Natural killer cell treated with Interleukin-12 subunit alpha and Interleukin-12 subunit beta and Interleukin-15 and Interleukin-18, amount 100 ng/mL, for 72 hours (primary cell): ENCODE measurements at places on chromosomes 1 and 21.

DNA sequence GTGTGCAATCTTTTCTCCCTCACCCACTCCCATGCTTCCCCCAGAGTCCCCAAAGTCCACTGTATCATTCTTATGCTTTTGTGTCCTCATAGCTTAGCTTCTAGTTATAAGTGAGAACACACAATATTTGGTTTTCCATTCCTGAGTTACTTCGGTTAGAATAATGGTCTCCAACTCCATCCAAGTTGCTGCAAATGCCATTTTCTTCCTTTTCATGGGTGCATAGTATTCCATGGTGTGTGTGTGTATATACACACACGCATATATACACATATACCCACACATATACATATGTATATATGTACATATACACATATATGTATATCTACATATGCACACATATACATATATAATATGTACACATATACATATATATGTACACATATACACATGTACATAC, 69.3 kb downstream of the ERG start:
- no peak for DNase-seq

- no peak for DNase-seq
These were observed 3.7 kb downstream of the RGS18 start for GRCh38 chr1:192161976-192162375.

- no peak for DNase-seq
These were observed 25.0 kb downstream of the SDC3 start for GRCh38 chr1:30883389-30884172.

DNA sequence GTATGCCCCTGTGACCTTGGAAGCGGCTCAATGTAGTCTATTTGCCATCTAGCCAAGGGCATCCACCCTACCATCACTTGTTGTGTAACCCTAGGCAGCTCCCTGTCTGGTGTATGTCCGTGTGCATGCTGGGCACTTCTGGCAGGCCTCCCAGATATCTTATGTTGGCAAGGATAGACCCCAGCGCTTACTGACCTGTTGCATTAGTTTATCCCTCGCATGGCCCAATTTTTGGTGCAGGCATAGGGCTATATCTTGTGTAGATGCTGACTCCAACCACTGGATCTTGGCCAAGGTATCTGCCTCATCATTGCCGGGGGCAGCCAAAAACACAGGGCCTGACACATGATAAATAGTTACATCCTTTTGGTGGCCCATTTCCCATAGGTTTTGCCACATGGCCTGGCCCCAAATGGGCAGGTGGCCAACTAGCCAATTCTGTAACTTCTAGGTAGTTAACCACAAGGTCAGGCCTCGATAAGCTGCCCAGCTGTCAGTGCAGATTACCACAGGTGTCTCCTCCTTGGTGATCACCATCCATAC, 14.0 kb upstream of the TBX19 start:
- DNase-seq = no peak

GRCh38 chr1:62184336-62184735, 10.3 kb upstream of the L1TD1 start:
- DNase-seq = no peak

- DNase-seq = no peak
These were observed 61.7 kb downstream of the BACE2 start for GRCh38 chr21:41229509-41230248.

DNA sequence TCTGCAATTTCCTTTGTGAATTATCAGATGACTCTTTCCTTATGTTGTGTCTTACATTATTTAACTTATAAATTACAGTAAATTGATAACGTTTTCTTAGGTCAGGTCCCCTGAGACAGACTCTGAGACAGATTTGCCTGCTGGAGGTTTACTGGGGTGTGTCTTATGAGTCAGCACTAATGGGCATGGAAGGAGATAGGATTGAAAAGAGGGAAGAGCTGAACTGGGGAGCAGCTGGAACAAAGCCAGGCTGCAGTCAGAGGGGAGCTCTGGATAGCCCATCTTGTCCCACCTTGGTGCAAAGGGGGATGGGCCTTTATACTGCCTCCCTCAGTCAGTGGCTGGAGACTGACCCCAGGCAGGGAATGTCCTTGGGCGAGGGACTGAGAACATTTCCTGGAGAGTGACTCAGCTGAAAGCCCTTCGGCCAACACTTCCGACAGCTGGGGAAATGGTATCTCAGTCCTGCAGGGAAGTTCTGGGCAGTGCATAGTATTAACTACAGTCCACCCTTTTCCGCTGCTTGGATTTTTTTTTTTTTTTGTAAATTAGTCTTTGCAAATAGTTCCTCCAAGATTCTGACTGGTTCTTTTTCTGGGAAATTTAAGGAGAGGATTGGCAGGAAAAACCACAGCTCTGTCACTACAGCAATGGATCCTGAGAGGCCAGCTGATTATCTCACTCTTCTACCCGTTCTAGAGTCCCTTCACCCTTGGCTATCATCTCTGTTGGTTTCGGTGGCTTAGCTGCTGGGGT, 39.1 kb upstream of the CDC42BPA start:
- no peak for DNase-seq

DNA sequence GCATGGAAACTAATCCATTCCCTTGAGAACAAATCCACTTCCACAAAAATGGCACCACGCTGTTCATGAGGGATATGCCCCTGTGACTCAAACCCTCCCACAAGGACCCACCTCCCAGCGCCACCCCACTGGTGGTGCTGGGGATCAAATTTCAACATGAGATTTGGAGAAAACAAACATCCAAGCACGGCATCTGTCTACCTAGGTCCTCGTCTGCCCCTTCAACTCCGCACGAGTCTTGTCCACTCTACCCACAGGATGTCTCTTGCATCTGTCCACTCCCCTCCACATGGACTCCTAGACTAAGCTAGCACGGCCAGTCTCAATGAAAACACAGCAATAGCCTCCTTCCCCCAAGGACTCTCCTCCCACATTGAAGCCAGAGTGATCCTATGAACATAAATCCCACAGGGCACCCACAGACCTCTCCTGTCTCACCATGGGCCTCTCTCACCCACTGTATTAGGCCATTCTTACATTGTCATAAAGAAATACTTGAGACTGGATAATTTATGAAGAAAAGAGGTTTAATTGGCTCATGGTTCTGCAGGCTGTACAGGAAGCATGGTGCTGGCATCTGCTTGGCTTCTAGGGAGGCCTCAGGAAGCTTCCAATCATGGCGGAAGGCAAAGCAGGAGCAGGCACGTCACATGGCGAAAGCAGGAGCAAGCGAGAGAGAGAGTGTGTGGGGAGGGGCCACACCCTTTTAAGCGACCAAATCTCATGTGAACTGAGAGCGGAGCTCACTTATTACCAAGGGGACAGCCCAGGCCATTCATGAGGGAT, 101.4 kb downstream of the TOMM20 start:
- no peak for DNase-seq

- DNase-seq = no peak
These were observed 23.4 kb downstream of the CELF3 start for GRCh38 chr1:151693057-151693651.

DNA sequence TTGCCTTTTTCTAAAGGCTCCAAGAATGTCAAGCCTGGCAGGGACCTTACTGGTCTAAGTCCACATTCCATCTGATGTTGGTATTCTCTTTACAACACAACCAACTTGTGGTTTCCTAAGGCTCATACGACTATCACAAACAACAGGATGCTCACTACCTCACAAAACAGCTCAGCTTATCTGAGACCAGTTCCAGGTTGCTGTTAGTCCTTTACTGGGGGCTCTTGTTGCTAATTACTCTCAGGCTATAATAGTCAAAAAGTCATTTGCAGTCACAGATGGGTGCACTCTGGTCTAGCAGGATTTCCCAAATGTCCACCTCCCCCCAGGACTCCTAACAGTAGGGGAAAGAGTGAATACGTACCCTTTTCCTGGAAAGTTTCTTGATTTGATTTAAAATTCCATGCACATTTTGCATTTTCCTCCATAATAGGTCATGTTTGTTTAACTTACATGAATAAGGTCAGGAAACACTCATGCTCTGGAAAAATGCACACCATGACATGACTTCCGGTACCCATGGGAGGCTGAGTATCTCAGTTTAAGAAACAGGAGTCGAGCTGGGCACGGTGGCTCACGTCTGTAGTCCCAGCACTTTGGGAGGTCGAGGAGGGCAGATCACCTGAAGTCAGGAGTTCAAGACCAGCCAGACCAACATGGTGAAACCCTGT, 16.0 kb downstream of the LCK start:
- DNase-seq = no peak

DNA sequence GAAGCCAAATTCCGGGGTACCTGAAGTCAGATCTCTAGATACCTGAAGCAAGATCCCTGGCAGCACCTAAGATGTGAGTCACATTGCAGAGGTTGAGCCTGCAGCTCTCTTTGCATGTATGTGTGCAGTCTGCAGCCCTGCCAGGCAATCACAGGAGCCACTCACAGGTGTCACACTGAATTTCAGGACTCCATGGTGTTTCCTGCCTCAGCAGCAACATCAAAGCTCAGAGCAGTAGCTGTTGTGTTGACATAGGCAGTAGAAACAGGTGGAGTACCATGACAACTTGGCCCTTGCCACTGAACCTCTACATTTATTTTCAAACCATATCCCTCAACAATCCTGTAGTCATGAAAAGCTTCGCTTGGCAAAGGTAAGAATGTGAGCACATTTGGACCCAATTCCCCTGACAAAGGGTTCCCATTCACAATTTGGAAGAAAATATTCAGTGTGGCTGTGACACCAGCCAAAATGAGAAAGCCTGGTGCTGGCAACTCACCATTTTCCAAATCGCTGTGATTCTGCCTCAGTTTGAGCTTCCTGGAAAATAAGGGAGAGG, 419.8 kb upstream of the NFIA start:
- DNase-seq = no peak

- no peak for DNase-seq
These were observed 167.8 kb downstream of the PATJ start for GRCh38 chr1:61910035-61910434.

DNA sequence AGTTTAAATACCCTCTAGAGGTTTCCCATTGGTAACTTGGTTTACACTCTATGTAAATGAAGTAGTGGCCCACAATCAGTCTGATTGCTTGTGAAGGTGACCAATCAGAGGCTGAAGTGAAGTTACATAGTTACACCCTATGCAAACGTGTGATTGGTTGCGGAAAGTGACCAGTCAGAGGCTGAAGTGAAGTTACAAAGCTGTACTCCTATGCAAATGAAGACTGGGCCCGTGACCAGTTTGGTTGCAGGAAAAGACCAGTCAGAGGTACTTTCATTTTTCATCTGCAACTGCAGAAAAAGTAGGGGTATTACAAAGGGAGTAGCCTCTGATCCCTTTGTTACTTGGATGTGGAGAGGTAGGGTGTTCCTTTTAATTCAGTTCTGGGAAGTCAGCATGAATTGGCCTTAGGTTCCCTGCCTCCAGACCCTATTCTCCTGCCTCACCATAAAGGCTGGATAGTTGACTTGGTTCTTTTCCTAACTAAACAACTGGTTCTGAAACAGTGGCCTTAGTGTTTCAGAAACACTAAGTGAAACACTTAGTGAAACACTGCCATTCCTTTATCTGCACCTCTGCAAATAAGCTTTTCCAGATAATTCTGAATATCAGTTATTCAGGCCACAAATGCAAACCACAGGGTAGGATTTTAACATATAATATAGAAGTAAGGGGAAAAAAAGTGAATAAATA, 39.3 kb downstream of the MAGI3 start:
- no peak for DNase-seq

DNA sequence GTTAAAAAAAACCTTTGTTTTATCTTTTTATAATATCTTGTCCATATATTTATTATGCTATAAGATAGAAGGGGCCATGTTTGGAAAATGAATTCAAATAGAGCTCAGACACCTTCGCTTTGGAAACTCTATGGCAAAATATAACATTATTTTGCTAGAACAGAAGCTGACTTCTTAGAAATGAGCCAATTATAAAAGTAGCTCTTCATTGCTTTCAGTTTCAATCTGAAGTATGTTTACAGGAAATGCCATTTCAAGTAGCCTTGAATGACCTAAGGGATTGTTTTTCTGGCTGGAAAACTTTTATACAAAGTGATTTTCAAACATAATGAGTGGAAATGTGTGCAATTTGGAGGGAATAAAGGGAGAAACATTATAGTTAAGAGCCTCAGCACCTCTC, 37.8 kb upstream of the GBP5 start:
- DNase-seq = no peak

DNA sequence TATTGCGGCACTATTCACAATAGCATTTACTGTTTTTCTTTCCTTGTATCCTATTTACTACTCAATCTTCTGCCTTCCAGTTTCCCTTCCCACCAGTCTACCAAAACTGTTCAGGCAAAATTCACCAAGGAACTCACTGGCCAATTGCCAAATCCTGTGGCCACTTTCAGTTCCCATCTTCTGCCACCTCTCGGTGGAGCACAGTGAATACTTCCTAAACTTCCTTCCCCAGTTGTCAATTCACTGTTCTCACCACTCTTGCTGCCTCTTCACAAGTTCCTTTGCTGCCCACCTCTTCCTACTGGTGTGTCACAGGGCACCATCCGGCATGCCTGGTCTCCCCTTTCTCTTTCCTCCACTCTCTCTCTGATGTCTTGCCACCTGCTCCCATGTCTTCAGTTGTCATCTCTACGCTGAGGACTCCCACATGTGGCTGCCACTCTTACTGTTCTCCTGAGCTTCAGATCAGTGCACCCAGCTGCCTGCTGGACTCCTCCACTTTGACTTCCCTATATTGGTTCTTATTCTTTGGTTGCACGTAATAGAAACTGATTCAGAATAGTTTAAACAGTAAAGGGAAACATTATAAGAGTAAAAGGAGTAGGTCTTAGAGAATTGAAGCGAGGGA, 114.4 kb downstream of the PIK3R3 start:
- DNase-seq = no peak

DNA sequence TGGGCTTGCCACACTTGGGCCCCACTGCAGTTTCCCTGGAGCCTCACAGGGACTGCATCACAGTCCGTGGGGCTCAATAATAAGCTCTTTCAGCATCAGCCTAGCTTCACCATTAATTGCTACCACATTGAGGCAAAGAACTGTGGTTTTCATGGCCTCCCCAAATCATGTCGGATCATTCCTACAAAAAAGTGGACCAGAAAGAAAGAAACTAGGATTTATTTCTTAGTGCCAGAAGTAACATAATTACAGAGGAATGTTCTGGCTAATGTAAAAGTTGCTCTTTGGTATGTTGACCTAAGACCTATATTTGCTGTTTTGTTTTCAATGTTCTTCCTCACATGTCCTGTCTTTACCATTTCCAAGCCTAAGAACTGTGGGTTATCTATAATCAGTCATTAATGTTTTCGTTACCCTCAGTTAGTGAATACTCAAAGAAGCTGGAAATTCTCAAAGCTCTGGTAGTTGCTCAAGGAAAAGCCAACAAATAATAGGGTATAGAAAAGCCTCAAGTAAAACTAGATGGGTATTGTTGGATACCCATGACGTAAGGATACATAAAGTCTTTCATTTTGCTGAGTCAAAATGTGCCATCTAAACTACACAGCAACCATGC, 173.9 kb downstream of the LTN1 start:
- DNase-seq = no peak

- no peak for DNase-seq
These were observed 647.5 kb upstream of the CHRM3 start for GRCh38 chr1:238738892-238739291.

DNA sequence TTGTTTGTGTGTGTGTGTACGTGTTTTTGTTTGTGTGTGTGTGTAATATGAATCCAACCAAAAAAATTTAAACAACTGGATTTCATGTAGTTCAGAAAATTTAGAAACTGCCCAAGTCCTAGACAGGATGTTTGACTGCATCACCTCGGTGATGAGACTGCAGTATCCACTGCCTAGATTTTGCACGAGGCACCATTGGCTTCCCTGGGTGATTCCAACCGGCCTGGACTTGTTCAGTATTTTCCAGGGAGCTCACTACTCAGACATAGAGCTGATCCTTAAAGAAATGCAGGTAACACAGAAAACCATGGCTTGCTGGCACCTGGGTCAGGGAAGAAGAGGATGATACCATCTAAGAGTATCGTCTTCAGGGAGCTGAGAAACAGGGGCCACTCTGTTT, 18.2 kb upstream of the KCNK2 start:
- no peak for DNase-seq
